ENCODE measurements at places on chromosomes 6 and 20.
A peak's percentile ranks its signal among the peaks of the same experiment; 100 is the strongest.

DNA sequence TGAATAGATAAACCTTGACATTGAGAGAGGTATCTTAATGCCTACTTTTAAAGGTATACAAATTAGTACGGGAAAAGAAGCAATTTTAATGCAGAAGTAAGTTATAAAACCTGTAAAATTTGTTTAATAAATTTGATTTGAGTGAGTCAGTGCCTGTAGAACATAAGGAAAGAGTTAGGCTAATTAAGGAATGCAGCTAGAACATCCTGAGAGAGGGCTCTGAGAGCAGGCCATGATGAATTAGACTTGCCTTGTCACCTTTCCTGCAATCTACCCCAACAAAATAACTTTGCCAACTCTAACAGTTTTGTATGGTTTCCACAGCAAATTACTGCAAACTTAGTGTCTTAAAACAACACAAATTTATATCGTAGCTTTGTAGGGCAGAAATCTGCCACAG lies 700.8 kb downstream of the RFPL4B start:
- DNase-seq = no peak

GRCh38 chr6:11043378-11043960 lies 636 bp downstream of the ELOVL2 start:
- peak; percentile 41 for DNase-seq

- DNase-seq = peak; percentile 65
These were observed 4.8 kb upstream of the PRPH2 start for GRCh38 chr6:42727087-42727611.

GRCh38 chr6:10719296-10719963 lies 3.4 kb upstream of the TMEM14C start:
- DNase-seq = peak; percentile 54

GRCh38 chr6:154367336-154367735 lies 10.7 kb upstream of the IPCEF1 start:
- DNase-seq = no peak

DNA sequence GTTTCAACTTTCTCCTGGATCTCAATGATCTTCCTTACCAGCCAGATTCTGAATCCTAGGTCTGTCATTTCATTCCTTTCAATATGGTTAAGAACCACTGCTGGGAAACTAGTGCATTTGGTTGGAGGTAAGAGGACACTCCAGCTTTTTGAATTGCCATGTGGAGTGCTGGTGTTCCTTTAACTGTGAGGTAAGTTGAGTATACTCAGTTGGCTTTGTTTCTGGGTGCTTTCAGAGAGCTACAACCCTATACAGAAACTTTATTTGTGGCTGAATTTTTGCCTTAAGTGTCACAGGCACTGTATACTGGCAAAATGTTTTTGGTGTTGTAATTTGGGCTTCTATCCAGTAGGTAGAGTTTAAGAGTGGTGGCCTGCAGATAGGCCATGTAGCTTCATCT lies 175.8 kb downstream of the TBC1D32 start:
- no peak for DNase-seq

DNA sequence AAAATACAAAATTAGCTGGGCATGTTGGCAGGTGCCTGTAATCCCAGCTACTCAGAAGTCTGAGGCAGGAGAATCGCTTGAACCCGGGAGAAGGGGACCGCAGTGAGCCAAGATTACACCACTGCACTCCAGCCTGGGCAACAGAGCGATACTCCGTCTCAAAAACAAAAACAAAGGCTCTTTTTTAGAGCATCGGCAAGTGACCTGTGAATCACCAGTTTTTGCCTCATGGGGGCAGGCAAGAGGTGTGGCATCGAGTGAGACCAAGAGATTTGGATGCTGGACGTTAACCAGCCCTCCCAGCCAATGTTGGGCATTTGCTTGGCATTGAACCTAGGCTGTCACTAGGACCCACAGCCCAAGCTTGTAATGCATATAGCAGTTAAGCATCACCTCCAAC lies 14.6 kb upstream of the CDK5RAP1 start:
- DNase-seq = no peak

GRCh38 chr6:11412011-11412424 lies 125.5 kb upstream of the TMEM170B start:
- DNase-seq = no peak

DNA sequence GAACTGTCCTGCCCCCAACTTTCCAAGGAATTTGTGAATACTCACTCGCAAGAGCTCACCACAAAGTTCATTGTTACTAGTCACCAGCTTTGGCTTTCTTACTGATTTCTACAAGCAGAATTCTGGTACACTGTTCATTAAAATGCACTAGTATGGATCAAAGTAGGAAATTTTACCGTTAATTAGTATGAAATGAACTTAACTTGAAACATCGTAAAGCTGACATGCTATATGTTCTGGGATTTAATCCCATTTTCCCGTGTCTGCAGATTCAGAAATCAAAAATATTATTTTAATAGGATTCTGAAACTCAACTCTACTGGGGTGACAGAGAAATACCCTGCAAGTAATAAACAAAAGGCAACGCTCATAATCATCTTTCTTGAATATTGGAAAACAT lies 399.3 kb downstream of the DOK5 start:
- DNase-seq = no peak

DNA sequence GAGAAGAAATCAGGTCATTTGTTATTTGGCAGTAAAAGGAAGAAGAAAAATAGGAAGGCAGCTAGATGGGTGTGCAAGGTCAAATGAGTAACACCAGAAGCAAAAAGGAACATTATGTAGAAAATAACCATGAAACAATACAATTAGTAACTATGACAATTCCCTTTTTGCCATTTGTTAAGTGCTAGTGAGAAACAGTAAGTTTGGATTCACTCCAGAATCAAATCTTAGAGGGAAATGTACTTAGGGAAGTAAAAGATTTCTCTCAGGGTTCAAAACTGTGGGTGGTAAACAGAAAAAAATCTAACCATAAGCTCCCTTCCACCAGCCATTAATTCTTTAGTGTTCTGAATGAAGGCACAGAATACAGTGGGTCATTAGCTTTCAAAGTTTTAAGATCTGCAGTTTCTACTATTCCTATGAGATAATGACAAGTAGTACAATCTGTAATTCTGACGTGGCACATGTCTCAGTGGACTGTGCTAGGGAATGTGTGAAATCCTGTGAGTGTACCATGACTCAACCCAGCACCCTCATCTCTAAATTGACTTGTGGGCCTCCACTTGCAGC lies 17.1 kb downstream of the REPS1 start:
- DNase-seq = no peak

DNA sequence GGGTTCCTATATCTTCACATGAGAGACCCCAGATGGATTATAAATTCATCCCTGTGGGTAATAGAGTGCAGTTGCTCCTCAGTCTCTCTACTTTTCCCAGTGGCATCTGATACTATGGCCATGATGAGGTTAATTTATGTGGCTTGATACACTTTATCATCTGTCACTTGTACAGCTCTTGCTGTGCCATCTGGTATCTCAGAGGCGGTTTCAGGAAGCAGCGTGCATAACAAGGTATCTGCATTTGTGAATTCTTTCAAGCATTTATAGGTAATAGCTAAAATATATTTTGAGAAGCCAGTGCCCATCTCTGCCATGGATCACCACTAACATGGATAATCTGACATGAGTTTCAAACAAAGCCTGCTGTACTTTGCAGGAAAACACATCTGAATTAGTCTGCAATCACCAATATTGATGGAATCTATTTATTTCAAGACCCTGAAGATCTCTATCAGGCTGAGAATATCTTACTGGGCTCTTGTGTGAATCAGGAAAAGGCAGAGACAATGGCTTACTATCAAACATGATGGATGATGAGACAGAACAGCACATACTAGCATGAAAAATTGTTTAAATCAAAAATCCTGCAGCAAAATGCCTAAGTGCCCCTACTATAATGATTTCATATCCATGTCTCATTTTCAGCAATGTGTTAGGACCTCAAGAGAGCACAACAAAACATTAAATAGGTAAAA lies 548.7 kb upstream of the MAP3K7 start:
- DNase-seq = no peak

- DNase-seq = no peak
These were observed 28.2 kb downstream of the TBC1D32 start for GRCh38 chr6:121305957-121306607.

DNA sequence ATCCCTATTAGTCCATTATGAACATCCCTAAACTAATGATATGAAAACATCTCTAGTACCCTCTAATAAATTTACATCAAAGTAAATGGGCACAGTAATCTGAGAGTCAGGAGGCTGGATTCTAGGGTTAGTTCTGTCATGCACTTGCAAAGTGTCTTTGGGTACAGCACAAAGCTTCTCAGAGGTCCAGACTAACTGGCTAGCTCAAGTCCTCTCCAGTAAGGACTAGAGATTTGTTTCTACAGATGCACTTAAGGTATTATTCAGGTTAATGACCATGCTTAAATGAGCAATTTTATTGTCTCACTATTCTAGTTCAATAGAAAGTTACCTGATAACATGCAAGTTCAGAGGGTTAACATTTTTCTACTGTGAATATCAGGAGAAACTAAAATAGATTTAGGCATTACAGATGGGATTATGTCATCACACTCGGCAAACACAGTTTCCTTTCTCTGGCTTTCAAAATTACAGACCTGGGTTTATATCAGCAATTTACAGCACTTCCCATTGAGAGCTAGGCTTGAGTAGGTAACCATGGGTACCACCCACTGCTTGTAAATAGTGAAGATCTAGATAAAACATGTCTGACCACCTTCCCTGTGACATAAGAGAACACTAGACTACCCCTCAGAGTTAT lies 402.9 kb upstream of the RUNX2 start:
- no peak for DNase-seq

- no peak for DNase-seq
These were observed 16.3 kb upstream of the SDCBP2 start for GRCh38 chr20:1345030-1345755.

GRCh38 chr20:32167552-32167951 lies 40.0 kb downstream of the PLAGL2 start:
- no peak for DNase-seq

DNA sequence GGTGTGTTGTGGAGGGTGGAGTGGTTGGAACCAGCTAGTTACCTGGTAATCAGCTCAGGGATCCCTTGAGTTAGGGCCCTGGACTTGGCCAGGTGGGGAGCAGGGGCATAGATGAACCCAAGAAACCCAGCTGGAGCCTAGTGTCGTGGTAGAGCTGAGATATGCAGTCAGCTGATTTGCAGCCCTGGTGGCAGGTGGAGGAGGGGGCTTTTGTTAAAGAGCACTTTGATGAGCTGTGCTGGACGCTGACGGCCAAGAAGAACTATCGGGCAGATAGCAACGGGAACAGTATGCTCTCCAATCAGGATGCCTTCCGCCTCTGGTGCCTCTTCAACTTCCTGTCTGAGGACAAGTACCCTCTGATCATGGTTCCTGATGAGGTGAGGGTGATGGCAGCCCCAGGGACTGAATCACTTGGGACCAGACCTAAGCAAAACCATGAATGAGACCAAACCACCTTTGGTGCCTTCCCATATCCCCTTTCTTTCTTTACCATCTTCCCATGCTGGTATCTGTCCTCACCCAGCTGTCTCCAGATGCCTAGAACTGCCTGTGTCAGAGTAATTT lies 12.7 kb downstream of the DEF6 start:
- peak; percentile 55 for DNase-seq

GRCh38 chr6:54717849-54718455 lies 128.6 kb upstream of the FAM83B start:
- peak; percentile 37 for DNase-seq

DNA sequence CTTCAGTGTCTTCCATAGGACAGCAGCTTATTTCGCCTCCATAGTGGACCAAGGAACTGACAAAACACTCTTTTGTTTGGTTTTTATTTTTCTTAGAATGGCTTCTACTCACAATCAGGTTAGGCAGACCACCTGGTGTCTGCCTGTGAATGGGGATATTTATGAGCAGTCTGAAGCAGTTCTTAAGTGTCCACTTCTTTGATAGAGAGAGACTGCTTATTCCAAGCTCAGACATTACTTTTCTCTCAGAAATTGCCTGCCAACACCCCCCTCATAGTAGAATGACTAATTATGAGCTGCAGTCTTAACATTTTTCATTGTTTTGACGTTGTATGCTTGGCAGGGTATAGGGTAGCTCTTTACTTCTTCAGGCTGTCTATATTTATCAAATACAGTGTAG lies 174.7 kb downstream of the ZFAND3 start:
- no peak for DNase-seq
